ENCODE measurements at places on chromosomes 2 and 18.

- DNase-seq = no peak
These were observed 104.7 kb upstream of the SLC66A3 start for GRCh38 chr2:11050565-11050964.

DNA sequence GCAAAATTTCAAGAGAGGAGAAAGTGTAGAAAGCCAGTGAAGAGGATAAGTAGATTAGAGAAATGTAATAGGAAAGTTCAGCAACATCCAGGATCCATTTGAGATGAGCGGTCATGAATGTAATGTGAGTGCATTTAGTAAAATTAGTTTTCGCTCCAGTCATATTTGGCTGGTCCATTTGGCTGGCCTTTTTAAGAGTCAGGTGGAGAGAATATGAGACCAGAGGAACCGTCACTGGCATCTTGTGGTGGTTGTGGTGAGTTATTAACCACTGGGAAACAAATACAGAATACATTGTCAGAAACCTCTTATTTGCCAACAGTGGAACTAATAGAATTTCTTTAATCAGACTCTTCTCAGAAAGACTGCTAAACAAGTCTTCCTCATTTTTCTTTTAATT is 1064.3 kb upstream of the CDH2 start:
- no peak for DNase-seq

- DNase-seq = no peak
These were observed 25.3 kb downstream of the FSHR start for GRCh38 chr2:49129034-49129433.

DNA sequence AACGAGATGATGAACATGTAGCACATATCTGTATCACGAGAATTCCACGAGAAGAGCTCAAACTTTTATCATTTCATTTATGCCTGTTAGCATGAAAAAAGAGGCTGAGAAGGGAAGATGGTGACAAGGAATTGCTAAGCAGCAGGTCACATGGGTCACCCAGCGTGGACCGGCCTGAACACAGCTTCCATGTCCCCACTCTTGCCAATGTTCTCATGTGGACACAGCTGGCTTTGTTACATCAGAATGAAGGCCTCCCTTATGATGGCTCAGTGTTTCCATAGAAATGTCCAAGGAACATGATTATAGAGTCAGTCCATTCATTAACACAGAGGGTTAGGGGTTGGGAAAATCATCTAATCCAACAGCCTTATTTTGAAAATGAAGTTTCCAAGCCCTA is 215.4 kb downstream of the CMPK2 start:
- DNase-seq = no peak

DNA sequence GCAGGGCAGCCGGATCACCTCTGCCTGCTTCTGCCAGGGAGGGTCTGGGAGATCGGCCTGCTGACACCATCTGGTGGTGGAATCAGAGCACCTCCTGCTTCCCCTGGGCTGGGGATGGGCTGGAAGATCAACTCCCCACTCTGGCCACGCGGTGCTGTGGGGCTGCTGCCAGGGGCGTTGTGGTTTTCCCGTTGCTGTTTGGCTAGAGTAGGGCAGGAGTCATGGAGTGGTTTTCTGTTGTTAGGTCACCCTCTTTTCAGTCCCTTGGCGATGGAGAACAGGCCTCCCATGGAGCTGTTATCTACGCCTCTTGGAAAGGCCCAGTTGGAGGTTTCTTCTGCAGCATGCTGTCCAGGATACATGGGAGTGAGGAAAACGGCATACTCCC is 15.2 kb downstream of the BCL2L11 start:
- DNase-seq = peak; percentile 70

- DNase-seq = peak; percentile 85
These were observed 1.6 kb downstream of the SPRED2 start for GRCh38 chr2:65430603-65431420.

DNA sequence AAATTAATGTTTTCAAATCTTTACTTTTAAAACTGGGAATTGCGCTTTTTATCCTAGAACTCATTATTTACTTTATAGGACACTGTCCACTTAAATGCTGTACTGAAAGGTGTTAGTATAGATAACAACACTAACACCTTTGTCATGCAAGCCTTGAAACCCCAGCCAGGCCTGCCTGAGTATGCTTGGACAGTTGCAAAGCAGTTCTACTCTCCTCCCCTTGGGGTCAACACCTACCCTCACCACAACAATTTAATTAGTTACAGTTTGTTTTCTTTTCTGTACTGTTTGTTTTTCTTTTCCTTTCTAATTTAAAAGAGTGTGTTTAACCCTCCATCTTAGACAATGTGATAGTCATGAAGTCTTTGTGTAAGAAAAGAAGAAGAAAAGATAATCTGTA is 18.9 kb upstream of the FAM98A start:
- DNase-seq = no peak

- no peak for DNase-seq
These were observed 19.6 kb upstream of the IL37 start for GRCh38 chr2:112891385-112891831.

GRCh38 chr18:63603772-63604171 is 16.6 kb downstream of the SERPINB13 start:
- DNase-seq = no peak

DNA sequence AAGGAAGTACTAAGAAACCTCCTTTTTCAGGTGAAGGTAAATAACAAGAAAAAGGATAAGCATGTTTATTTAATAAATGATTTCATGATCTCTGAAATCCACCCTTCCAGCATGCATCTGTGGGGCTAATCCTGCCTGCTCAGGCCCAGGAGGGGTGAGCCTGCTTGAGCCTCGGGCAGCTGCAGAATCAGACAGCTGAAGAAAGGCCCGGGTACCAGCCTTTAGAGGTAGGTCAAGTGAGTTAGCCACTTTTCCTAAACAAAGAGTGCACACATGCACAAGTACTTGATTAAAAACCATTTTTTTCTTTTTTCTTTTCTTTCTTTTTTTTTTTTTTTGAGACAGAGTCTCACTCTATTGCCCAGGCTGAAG is 25.7 kb upstream of the FZD7 start:
- no peak for DNase-seq

DNA sequence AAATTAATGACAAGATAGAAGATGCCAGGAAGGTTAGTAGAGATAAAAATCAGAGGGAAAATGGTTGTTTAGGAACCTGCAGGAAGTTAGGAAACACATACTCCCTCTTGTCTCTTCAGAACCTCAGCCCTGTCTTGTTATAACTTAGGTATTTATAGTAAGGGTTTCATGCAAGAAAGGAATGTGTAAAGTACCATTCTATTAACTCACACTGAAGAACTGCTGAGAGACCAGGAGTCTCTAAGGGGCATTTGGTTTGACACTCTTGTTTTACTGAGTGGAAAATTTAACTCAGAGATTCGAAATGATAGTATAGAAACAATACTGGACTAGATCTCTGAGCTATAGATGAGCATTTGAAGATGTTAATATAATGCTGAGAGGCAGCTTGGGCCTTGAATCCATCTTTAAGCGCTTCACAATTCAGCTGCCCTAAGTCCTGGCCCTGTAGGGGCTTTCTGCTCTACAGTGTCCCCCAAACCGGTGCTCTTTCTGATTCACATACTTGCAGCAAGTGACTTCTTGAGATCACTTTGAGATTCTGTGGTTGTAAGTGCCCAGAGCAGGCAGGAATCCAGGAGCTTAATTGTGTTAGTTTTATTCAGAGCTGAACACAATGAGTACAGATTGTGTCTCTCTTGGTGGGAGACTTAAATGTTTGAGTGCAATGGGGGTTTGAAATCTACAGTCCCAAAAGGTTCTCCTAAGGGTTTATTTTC is 235.0 kb upstream of the RGPD4 start:
- no peak for DNase-seq

- peak; percentile 37 for DNase-seq
These were observed 41.6 kb upstream of the POU3F3 start for GRCh38 chr2:104812286-104812685.

Measured in Kasumi-1 (cell line).